Stimulated activated CD8-positive, alpha-beta memory T cell treated with anti-CD3 and anti-CD28 coated beads, Interleukin-15, amount 100 ng/mL, for 48 hours (primary cell): ENCODE measurements at places on chromosomes 12 and 14.

GRCh38 chr14:71539650-71540285 lies 392.5 kb upstream of the RGS6 start:
- no peak for DNase-seq

GRCh38 chr14:88493392-88494185 lies 61.2 kb downstream of the PTPN21 start:
- DNase-seq = no peak

- DNase-seq = no peak
Measured at GRCh38 chr12:121791671-121792551, 1.6 kb downstream of the RHOF start.

GRCh38 chr14:103308717-103309616 lies 25.1 kb upstream of the EIF5 start:
- no peak for DNase-seq

DNA sequence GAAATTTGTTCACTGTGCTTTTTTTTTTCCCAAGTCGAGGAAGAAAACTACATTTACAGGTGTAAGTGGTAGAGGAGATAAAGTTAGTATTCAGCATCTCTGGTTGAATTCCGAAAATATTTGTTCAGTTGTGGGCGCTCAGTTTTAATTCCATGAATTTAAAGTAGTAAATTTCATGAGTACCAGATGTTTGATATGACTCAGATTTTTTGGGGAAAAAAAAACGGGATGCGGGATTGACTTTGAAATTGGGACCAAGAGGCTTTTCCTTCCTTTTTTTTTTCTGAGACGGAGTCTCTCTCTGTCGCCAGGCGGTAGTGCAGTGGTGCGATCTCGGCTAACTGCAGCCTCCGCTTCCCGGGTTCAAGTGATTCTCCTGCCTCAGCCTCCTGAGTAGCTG lies 1.6 kb downstream of the TULP3 start:
- no peak for DNase-seq

GRCh38 chr14:60274448-60274847 lies 25.4 kb downstream of the PPM1A start:
- no peak for DNase-seq

DNA sequence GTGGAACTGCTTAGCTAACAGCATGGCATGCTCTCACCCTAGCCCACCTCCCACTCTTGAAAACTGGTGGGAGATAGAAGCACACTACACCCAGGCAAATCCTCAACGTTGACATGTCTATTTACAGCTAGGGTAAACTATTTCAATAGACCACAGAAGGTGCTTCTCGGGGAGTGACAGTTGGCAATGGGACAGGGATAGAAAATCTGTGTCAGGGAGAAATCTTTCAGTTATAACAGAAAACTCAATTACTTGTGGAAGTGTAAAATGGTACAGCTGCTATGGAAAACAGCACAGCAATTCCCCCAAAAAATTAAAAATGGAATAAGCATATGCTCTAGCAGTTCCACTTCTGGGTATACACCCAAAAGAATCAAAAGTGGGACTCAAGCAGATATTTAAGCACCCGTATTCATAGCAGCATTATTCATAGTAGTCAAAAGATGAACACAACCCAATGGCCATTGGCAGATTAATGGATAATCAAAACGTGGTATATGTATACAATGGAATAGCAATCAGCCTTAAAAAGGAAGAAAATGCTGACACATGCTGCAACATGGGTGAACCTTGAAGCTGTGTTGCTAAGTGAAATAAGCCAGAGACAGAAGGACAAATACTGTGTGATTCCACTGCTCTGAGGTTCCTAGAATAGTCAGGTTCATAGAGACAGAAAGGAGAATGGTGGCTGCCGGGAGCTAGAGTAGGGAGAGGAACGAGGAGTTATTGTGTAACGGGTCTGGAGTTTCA lies 92.5 kb downstream of the STAB2 start:
- no peak for DNase-seq

DNA sequence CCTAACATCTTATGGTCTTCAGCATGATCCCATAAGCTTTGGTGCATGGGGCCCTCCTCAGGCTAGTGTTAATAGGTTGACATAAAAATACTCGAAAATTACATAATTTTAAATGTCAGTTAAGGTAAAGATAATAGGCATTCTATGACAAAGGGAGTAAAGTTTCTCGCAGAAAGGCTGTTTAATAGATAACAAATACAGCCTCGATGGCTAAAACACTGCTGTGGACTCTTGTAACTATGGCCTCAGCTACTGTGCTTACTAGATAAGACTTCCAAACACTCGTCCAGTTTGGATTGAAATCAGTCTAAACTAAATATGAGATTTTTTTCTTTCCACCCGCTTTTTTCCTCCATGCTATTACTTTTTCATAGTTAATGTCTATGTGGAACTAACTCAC lies 23.2 kb upstream of the MGST1 start:
- DNase-seq = no peak

DNA sequence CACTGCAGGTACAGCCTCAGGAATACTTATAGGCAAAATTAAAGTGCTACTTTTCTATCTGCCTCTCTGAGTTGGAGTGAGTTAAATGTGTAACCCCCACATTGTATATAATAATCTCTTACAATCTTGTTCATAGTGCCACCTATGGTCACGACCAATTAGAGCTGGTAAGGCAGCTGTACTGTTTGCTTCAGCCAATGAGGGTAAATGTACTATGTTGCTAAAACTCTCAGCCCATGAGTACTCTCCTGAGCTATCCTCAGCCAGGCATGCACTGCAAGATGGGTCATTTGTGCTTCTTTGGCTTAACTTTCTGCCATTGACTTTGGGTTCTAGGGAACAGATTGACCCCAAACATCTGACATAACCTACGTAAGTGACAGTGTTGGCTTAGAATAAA lies 15.0 kb upstream of the MDM2 start:
- DNase-seq = no peak

DNA sequence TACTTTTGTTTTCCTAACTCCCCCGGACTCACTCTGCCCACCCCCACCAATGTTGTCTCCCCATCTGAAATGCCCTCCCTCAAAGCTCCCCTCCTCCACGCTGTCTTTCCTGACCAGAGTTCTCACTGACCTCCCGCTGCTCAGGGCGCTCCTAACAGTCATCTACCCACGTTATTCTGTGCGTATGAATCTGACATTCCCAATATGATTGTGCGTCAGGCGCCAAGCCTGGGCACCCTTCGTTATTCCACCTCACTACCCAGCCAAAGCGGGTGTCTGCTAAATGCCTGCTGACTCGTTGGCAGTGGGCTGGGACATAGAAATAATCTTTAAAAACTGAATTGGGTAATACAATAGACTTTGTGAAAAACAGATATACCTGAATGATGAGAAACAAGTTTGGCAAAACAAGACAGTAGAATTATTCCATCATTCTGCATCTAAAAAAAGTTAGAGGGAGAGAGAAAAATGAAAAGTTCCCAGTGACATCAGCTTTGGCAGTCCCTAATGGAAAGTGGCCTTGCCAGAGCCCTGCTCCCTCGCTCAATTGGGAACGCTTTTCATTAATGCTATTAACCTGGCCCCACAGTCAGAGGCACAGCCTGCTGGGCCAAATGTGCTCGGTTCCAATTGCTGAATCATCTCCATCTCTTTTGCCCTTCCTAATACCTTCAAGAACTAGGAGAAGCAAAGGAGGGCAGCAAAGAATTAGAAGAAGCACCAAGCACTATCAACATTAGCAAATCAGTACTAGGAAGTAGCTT lies 74.0 kb upstream of the PLXNC1 start:
- no peak for DNase-seq

DNA sequence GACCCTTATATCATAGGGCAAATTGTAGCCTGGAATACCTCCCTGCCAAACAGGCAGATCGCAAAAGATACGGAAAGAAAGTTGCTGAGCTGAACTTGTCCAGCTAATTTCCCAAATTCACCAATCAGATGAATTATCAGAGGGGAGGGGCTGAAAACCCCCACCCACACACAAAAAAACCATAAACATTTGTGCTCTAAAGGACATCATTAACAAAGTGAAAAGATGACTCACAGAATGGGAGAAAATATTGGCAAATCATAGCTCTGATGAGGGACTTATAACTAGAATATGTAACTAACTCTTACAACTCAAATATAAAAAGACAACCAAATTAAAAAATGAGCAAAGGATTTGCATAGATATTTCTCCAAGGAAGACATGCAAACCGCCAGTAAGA lies 36.3 kb downstream of the PTHLH start:
- no peak for DNase-seq

- peak; percentile 9 for DNase-seq
Measured at GRCh38 chr12:89469361-89469760, 55.2 kb downstream of the GALNT4 start.

DNA sequence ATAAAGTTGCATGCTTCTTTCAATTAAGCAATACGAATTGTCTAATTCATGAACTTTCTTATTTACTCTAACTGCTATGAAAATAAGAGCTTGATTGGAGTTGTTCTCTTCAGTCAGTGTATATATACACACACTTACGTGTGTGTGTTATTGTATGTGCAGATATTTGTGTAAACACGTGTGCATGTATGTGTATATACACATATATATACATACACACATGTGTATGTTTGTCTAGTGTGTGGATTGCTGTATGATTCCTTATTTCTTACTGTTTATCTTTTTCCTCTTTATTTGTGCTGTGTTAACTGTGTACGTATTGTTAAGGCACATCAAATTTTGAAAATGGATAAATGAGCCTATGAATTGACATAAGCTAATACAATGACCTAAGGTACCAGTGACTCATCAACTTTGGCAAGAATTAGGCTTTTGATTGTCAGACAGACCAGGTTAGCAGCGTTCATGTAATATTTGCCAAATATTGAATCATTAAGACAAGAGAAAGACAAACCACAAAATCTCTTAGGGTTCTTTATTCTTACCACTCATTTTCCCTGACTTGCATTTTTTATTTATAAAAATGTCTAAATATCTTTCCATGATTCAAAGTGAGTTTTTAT lies 423.9 kb downstream of the SOX5 start:
- DNase-seq = no peak

DNA sequence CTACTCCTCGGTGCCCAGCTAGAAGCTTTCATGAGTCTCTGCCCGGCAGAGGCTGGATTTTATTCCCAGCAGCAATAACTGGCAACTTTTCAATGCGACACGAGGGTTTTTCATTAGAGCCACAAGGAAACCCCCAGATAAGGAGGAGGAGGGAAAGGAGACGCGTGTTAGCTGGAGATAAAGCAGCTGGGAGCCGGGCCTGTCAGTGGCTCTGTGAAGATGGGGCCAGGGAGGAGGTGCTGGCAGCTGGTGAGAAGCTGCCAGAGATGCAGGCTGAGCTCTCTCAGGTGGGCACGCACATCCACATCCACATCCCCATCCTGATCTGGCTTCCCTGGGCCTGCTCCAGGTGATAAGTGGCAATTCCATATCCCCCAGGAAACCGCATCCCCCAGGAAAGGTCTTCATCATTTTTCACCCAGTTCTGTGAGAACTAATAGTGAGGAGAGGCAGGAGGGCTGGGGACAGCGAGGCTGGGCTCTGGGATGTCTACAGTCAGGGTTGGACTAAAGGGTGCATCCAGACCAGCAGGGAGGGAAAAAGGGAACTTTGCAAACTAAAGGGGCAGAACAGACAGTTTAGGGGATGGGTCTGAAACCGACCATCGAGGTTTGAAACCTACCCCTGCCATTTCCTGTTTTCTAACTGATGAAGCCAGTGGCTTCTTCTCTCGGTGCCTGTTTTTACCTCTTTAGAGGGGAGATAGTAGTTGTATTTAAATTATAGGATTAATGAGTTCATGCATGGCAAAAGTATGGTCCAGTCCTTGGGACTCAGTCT lies 413.2 kb downstream of the DPF3 start:
- DNase-seq = no peak

DNA sequence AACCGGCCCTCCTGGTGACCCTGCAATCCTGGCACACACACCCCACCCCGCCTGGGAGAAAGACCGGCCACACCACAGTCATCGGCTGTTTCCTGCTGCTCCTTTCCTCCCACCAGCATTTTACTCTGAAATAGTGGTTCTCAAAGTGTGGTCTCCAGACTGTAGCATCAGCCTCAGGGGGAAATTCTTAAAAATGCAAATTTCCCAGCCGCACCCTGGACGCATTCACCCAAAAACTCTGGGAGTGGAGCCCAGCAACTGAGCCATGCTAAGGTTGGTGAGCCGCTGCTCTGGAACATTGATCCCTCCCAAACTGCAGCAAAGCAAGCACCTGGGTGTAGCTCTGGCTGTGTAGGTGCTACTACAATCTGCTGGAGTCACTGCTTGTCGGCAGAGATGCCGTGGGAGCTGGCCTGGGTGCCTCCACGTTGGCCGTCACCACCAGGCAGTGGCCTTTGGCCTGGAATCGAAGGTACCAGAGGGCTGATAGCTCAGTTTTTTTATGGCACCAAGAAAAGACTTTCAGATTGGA lies 38.4 kb upstream of the BCL2L14 start:
- DNase-seq = no peak

GRCh38 chr14:69259168-69259526 lies 811 bp upstream of the GALNT16 start:
- DNase-seq = no peak

DNA sequence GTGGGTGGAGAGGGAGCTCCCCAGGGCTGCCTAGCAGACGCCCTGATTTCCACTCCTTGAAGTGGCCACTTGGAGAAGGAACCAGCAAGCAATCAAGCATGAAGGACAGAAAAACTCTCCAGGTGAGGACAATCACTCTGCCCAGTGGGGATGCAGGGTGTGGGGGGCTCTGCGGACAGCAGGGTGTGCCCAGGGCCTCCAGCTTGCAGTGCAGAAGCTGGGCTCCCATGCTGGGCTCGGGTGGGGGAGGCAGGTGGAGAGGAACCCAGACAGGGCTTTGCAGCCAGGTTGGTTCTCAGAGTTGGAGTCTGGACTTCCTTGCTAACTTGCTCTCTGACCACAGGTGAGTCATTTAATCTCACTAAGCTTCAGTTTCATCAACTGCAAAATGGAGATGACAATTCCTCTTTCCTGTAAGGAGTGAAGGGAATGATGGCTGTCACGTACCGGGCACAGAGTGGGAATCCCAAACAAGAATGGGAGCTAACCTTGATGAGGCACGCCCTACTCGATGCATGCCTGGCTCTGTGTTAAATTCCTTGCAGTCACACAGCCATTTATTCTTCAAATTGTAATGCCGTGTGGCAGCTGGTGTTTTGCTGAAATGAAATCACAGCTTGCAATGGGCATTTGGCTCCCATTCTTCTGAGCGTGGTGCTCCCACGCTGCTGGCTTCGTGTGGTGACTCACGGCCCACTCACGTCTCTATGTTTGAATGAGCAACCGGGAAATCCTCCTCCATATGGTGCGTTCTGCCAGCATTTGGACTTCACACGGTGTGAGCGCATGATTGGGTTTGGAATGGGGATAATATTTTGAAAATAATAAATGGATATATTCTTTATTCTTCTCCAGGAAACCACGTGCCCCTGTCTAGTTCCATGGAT lies 75.2 kb downstream of the PRIMA1 start:
- DNase-seq = no peak

- no peak for DNase-seq
Measured at GRCh38 chr12:80217011-80217535, 117.7 kb downstream of the OTOGL start.

DNA sequence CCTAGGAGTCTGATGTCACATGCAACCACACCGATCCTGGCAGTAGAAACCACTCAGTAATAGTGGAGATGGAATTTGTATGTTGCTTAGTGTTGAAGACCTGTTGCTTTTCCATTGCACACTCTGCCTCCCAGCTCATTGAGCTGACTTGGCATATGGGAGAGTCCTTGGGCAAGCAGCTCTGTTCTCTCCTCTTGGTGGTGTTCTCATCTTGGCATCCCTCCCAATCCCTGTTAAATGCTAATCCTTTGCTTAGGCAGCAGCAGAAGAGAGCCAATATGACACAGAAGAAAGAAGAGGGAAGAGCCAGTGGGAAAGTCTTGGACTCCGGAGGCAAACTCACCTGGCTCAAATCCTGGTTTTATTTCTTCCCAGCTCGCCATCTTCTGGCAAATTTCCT lies 178.0 kb upstream of the CAND1 start:
- no peak for DNase-seq
